KBM-7 (cell line): ENCODE measurements at places on chromosomes 1 and 21.

- no peak for DNase-seq
These were observed 172.4 kb downstream of the NFIA start for GRCh38 chr1:61254634-61255357.

GRCh38 chr1:33143698-33144097 is 38.1 kb downstream of the TRIM62 start:
- DNase-seq, result no peak

- DNase-seq, result no peak
These were observed 15.7 kb downstream of the PTAFR start for GRCh38 chr1:28160782-28161266.

GRCh38 chr1:17466359-17466758 is 26.9 kb upstream of the RCC2 start:
- no peak for DNase-seq

- DNase-seq, result peak; percentile 21
These were observed 23.3 kb downstream of the CYP2J2 start for GRCh38 chr1:59903141-59903754.
